ENCODE measurements at places on chromosomes 16 and 17. TPM values are rescaled to one million over a fixed set of nuclear protein-coding genes. Genes with fewer than 3 reads are reported as not detected.

GRCh38 chr17:2449486-2449885, 48.6 kb upstream of the MNT start:
- no peak for DNase-seq

- no peak for DNase-seq
These were observed 44.0 kb upstream of the AKTIP start for GRCh38 chr16:53546988-53547391.

DNA sequence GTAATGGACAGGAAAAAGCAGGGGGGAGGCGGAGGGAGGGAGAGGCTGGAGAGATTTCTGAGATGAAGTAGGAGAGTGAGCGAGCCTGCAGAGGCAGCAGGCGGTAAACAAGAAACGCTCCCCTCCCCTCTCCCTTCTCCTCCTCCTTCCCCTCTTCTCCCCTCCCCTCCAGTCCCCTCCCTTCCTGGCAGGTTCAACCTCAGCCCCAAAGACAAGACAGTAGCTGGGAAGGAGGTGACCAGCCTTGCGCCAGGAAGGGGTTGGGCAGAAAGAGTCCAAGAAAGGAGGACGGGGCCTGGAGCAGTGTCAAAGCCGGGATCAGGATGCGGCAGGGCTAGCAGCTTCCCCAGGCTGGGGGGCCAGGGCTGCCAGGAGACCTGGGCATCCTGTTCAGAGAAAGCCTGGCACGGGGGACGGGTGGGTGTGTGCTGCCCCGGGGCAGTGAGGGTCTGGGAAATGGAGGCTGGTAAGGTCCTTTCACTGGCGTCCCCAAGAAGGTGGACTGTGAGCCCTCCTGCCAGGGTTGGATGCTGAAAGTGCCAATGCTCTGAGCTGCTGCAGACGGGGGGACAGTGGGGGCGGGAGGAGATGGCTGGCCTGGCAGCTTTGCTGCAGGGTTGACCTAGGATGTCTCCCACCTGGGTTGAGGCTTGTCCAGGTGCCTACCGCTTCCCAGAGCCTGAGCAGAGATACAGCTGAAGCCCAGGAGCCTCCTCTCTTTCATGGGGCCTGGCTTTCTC, 261.6 kb upstream of the TNRC6C start:
- no peak for DNase-seq

GRCh38 chr17:68351395-68351794, 60.1 kb downstream of the ARSG start:
- no peak for DNase-seq

The EVPL gene
- 1.2 TPM for total RNA-seq
